ENCODE measurements at places on chromosomes 11 and 22.

DNA sequence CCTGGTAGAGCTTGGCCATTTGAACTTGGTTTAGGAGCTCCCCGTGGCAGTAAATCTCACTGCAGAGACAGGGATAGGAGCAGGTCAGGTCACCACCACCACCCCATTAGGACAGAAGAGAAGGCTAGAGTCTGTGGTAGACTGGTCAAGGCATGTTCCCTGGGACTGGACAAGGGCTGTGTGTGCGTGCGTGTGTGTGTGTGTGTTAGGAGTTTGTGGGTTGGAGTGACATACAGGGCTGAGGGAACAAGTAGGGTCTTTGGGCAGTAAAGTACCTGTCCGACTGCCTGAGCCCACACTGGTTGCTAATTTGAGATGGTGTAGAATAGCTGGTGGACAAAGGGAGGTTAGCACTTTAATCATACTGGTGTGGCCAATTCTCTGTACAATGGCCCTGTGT is 16.1 kb downstream of the TREH start:
- DNase-seq: no peak

- no peak for DNase-seq
Measured at GRCh38 chr11:3860375-3860774, 4.9 kb downstream of the STIM1 start.

DNA sequence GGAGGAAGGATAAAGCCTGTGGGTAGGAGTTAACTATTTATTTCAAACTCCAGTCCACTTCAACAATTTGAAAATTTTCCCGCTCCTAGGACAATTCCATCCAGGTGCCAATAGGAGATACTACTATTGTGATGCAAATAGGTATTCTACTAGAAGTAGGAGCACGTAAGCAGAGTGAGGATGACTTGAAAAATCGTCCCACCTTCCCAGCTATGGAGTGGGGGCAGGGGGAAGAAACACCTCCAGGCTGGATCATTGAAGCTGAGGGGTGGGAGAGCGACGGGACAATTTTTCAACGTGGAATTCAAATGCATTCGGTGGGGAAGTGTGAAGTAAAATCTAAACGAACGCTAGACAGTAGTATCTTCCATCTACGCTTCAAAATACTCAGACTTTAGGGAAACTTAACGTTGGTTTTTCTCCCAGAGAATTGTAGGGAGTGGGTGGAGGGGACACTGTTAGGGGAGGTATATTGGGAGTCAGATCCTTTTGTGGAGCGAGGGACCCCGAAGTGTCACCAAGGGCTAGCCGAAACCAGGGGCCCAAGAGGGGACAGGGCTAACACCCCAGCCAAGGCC is 523 bp upstream of the ARHGAP42 start:
- no peak for DNase-seq

GRCh38 chr11:130145975-130146776 is 13.4 kb upstream of the ST14 start:
- no peak for DNase-seq

DNA sequence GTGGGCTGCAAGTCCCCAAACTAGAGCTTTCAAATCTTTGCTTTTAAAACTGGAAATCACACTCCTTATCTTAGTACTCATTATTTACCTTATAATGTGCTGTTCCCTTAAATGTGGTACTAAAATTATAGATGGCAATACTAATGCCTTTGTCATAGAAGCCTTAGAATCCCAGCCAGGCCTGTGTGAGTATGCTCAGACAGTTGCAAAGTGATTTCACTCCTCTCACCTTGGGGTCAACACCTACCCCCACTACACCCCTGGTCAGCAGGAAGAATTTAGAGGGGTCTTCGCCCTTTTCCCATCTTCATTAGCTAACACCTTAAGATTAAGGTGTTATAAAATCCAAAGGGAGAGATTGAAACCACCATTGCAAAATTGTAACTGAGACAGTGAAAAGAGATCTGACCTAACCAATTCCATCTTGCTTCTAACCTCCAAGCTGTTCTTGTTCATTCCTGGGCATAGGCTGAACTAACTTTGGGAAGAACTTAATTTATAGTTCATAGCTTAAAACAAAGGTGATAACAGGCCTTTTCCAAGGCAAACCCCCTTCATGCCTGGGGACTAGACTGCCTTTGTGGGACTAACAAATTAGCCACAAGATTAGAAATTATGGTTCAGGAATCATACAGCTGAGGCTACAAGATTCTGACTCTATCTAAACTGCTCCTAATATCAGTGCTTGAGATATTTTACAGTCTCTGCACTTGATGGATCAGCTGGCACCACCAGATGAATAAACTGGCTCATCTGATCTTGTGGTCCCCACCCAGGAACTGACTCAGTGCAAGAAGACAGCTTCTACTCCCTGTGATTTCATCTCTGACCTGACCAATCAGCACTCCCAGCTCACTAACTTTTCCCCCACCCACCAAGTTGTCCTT is 10.4 kb upstream of the MRPL17 start:
- peak; percentile 9 for DNase-seq

GRCh38 chr22:45483319-45483718 is 19.4 kb upstream of the FBLN1 start:
- no peak for DNase-seq

DNA sequence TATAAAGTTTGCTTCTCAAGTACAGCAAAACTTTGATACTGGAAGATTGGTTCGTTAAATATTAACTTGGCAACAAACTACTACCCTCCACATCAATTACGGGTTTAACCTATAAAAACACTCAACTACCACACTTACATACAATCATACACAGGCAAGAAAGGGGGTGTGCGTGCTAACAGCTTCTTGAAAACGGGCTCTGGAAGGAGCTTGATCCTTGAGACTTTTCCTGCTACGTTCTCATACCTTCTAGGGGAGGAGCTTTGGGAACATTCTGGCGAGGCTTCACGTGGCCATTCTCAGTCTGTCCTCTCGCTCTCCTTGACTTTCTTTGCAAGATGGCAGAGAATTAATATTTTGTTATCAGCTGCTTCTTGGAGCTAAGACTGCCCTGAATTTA is 6.8 kb upstream of the ESAM start:
- no peak for DNase-seq

GRCh38 chr22:43296276-43296902 is 46.8 kb downstream of the SCUBE1 start:
- no peak for DNase-seq

DNA sequence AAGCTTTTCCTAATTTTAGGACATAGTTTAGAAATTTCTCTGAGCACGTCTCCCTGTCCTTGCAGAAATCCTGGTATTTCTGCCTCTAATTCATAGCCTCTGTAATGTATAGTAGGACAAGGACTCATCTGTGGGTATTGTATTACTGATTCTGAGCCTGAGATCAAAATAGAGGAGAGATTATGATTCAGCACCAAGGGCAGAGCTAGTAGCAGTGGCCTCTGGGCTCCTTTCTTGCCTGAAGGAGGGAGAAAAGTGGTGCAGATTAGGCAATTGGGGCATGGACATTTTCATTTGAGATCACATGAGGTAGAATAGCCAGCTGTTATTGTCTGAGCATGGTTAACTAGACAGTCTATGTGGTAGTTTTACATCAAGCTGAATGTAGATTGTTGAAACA is 2.8 kb downstream of the MADD start:
- no peak for DNase-seq

- DNase-seq: no peak
Measured at GRCh38 chr22:50584106-50585096, 1.8 kb upstream of the CHKB start.

DNA sequence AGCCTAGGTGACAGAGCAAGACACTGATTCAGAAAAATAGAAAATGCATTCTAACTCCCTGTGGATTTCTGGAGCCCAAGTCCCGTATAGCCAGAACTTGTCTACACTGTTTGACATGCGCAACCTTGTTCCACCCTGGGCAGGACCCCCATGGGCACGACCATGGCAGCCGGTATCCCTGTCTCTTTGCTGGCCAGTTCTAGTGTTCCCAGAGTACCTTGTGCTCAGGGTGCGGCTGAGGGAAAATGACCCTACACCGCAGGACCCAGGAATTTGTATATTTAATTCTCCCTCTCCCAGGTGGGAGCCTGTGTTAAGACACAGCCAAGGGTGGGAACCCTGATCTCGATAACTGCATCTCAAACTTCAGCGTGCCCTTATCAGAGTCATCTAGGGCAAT is 36.7 kb upstream of the RIC3 start:
- no peak for DNase-seq

DNA sequence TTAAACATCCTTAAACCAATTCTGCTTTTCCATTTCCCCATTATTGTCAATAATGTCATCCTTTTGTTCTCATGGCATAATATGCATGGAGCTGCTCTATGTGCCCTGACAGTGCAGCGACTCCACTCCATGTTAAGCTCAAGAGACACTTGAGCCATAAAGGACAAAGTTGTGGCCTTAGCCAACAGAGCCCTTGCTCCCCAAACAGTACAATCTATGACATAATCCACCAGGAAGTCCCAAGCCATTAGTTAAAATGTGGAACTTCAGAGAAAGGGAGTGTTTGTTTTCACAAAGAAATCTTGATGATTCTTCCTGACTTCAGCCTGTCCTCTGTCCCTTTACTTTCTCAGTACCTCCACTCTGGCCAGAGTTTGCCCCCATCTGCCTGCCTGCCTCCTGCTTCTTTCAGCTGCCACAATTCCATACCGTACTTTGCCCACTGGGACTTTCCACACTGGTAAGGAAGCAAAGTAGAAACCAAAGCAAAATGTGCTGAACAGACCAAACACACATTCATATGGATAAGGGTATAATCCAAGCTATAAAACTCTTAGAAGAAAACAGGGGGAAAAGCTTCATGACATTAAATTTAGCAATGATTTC is 46.3 kb upstream of the ZC3H12C start:
- DNase-seq: no peak

GRCh38 chr11:107177106-107177477 is 158.8 kb upstream of the GUCY1A2 start:
- DNase-seq: no peak

GRCh38 chr11:116144387-116144958 is 628.3 kb downstream of the BUD13 start:
- no peak for DNase-seq

DNA sequence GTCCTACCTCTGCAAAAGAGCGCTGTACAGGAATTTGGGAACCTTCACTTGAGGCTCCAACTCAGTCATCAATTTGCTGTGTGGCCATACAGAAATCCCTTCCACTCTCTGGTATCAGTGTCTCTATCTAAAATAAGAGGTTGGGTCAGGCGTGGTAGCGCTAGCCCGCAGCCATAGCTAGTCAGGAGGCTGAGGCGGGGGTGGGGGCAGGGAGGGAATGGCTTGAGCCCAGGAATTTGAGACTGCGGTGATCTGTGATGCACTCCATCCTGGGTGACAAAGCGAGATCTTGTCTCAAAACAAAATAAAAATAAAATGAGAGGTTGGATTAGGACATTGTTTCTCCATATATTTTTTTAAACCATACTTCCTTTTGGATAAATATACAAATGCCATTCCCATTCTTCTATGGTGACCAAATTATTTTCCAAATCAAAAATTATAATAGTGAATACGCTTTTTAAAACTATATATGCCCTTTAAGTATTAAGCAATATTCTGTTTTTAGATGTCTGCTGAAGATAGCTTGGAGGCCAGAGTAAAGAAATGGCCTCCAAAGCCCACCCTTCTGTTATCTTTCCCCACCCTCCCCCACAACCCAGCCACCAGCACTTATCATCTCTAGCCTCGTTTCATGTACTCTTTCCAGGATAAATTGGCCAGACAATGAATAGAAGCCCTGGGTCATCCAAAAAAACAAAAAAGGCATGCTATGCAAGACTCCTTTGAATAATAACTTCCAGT is 87.2 kb downstream of the PLEKHA7 start:
- DNase-seq: no peak

- DNase-seq: no peak
Measured at GRCh38 chr11:23138761-23139160, 278.5 kb upstream of the CCDC179 start.

DNA sequence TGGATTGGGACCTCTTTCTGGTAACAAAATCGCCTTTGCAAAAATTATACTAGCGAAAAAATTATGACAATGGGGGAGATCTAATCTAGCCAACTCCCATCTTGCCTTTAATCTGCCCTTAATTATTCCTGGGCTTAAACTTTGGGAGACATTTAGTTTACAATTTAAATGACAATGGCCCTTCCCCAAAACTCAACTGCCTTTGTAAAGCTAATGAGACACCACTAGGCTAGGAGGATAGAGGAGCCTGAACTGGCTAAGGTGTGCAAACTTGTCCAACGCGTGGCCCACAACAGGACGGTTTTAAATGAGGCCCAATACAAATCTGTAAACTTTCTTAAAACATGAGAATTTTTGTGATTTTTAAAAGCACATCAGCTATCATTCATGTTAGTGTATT is 67.3 kb downstream of the RSF1 start:
- DNase-seq: no peak

GRCh38 chr11:115712296-115712695 is 208.1 kb upstream of the CADM1 start:
- no peak for DNase-seq

DNA sequence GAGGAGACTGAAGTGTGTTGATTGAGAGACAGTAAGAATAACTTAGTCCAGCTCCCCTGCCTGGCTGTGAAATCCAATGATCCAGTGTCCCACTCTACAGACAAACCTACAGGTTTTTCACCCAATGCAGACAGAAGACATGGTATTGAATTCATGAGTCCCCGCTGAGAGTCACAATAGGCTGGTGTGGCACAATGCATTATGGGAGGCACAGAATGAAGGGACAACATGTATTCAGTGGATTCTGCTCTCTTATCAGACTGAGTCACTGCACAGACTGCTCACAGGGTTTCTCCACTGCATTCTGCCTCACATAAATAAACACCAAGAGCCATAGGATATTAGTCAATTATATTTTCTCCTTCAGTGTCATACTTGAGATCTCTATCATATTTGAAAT is 55.2 kb upstream of the TOP3B start:
- DNase-seq: no peak

DNA sequence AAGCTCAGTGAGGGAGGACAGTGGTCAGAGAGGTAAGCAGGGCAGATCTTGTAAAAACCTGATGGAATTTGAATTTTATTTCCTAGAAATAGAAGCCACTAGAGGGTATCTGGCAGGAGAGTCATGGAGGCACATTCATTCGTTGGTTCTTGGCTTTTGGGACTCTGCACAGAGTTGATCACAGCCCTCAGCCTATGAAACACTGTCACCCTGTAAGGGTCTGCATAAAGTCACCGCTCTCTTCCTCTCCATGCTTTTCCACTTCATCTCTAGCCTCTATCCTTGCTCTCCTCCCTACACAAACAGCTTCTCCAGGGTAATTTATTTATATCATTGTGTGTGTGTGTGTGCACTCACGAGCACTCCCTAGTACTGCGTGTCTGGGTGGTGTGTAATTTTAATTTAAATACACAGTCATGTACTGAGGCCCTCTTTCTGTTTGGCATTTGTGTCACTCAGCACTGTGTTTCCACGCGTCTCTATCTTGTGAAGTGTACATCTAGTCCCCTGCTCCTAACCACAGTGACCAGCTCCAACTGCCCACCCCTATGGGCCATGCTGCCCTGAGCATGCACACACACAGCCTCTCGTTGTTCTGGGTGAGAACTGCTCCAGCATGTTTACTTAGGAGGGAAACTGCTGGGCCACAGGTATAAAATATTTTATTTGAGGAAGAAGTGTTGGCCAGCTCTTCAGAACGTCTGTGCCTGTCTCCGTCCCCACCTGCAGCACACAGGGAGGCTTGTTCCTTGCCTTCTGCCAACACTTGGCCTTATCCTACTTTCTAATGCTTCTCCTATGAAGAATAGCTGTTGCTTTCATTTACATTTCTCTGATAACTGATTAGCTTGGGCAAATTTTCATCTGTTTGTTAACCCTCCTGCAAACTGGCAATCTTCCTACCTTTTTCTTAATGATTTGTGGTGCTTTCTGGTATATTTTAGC is 4.5 kb downstream of the KCNQ1OT1 start:
- DNase-seq: no peak

GRCh38 chr11:837189-837989 is 4.6 kb downstream of the CD151 start:
- no peak for DNase-seq

Data from T1000 (cell line).